PC-9 (cell line): ENCODE measurements at places on chromosomes 6 and 20. TPM values are rescaled to one million over a fixed set of nuclear protein-coding genes. Genes with fewer than 3 reads are reported as not detected.

EFCAB8 gene
- total RNA-seq: 1.1 TPM in 1 of 2 replicates, not detected in the other

SLC2A4RG gene
- 167 and 233 TPM in 2 replicates for total RNA-seq

HLA-G gene
- 0.38 and 0.50 TPM in 2 replicates for total RNA-seq

NKAPL gene
- total RNA-seq: not detected in 2 replicates

ADGRB3 gene
- not detected in 2 replicates for total RNA-seq

LTB gene
- 0.63 TPM in 1 of 2 replicates, not detected in the other for total RNA-seq

OTOR gene
- not detected in 2 replicates for total RNA-seq

IL17A gene
- not detected in 2 replicates for total RNA-seq

UST gene
- 3.9 and 4.2 TPM in 2 replicates for total RNA-seq

PARD6B gene
- 52.2 and 80.3 TPM in 2 replicates for total RNA-seq

TBX18 gene
- not detected in 2 replicates for total RNA-seq

PPDPF gene
- 243 and 253 TPM in 2 replicates for total RNA-seq
